EL (cell line): ENCODE measurements at places on chromosomes 12 and 14.
A peak's percentile ranks its signal among the peaks of the same experiment; 100 is the strongest.

- DNase-seq = no peak
These were observed 57.7 kb upstream of the DLK1 start for GRCh38 chr14:100669011-100669412.

GRCh38 chr12:120394483-120395367, 25.8 kb upstream of the MSI1 start:
- DNase-seq = no peak

DNA sequence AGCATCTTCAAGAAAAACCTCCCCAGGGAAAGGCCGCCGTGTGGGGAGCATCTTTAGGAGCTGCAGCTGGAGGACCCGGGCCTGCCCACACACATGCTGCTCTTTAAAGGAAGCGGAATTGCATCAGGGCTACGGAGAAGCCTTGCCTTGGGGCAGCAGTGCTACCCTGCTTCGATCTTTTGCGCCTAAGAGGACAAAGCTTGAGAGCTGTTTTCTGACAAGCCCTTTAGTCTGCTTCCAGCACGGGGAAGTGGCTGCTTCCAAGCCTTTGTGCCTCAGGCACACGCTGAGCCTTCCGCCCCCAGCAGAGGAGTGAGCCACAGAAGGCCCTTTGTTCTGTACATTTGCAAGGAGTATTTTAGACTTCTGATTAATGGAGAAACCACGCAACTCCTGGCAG, 31.5 kb downstream of the COA8 start:
- peak; percentile 80 for DNase-seq

- peak; percentile 29 for DNase-seq
These were observed 63.3 kb upstream of the HSPB8 start for GRCh38 chr12:119115296-119115905.

DNA sequence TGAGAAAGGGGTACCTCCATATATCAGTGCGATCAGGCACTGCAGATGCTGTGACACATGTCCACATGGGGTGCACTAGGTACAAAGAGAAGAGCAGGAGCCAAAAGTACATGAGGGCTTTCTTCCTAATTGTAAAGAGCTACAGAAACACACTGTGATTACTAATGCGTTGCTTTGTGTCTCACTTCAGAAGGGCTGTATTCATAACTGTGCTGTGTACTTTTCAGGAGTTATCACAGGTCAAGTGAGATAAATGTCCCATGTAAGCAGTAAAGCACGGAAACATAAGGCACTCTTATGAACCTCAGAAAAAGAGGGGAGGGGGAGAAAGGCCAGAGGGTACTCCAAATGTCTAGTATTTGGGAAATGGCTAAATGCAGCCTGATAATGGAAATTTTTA, 10.6 kb downstream of the SPRING1 start:
- DNase-seq = no peak

DNA sequence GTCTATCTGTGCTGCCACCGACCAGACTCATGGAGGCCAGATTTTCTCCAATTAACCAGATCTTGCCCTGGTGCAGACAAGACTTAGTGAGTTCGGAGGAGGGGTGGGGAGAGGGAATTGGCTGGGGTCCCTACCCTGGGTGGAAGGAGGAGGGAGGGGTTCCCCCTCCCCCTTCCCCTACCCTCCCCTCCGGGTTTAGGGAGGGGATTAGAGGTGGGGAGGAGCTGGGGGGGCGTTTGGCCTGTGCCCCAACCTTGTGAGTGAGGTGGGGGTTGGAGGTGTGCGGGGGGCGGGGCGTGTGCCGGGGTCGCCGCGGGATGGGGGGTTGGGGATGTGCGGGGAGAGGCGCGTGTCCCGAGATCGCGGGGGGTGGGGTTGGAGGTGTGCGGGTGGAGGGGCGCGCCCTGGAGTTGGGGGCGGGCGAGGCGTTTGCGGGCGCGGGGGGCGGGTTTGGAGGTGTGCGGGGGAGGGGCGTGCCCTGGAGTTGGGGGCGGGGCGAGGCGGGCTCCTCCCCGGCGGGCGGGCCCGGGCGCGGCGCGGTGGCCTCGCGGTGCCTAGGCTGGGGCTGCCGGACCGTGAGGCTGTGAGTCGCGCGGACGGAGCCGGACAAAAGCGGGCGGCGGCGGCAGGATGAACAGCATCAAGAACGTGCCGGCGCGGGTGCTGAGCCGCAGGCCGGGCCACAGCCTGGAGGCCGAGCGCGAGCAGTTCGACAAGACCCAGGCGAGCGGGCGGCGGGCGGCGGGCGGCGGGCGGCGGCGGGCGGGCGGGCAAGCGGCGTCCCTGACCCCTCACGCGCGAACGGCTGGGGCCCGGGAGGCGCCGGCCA, at the start of gene HIP1R:
HIP1R (plus strand) TSS at position 537 of the 829 bp plus-strand sequence; CDS start at position 631, 94 bp downstream.
- DNase-seq = peak; percentile 13

GRCh38 chr12:115598871-115599811, 678.4 kb downstream of the MED13L start:
- peak; percentile 2 for DNase-seq

- DNase-seq = peak; percentile 70
These were observed 9.0 kb downstream of the PITPNM2 start for GRCh38 chr12:123141615-123142517.

DNA sequence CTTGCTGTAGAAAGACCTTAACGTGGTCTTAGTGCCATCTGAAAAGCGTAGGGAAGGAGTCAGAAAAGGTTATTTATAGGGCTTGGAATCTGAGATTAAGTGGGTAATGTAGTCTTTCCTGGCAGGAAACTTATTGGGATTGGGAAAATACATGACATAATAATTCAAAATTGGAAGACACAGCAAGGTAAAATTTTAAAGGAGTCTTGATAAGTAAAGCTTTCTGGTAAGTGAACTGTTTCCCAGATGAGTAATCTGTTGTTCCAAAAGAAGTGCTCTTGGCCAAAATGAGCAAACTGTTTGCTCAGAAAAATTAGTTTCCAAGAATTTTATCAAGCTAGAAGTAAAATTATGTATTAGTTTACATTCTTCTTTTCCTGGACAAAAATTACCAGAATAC, 149.3 kb upstream of the TMTC2 start:
- no peak for DNase-seq

DNA sequence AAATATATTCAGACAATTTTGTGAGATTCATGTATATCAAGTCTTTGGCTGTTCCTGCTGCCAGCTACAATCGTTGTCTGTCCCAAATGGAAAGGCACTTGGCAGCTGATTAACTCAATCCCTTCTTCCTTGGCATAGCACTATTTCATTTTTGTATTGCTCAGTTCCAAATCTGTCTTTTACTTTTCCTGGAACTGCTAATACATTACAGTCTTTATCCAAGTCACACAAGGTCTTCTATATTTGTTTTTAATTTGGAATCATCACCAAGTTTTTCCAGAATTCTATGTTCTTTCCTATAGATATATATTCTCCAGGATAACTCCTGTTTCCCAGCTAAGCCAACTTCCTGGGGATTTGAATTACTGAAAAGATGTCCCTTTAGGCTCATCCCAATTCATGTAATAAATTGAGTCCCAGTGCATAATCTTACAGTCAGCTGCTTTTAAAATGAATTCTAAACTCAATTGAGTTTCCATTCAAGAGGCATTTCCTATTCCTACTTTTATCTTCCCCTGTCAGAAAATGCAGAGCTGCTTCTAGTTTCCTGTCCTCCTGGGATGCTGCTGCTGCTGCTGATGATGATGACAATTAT, 45.9 kb downstream of the DYRK2 start:
- no peak for DNase-seq

GRCh38 chr12:92403210-92404175, 257.8 kb upstream of the BTG1 start:
- no peak for DNase-seq

DNA sequence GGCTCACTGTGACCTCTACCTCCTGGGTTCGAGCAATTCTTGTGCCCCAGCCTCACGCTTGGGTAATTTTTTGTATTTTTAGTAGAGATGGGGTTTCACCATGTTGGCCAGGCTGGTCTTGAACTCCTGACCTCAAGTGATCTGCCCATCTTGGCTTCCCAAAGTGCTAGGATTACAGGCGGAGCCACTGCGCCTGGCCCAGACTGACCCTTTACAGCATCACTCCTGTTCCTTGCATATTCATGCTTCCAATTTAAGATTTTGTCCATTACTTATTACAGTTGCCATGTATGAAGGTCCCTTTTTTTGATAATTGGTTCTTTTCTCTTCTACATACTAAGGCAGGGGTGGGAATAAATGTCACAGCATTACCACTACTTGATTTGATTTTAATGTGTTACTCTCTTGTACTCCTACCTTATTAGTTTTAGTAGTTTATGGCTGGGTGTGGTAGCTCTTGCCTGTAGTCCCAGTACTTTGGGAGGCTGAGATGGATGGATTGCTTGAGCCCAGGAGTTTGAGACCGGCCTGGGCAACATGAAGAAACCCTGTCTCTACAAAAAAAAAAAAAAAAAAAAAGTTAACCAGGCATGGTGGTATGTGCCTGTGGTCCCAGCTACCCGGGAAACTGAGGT, 46.9 kb downstream of the ADIPOR2 start:
- no peak for DNase-seq

DNA sequence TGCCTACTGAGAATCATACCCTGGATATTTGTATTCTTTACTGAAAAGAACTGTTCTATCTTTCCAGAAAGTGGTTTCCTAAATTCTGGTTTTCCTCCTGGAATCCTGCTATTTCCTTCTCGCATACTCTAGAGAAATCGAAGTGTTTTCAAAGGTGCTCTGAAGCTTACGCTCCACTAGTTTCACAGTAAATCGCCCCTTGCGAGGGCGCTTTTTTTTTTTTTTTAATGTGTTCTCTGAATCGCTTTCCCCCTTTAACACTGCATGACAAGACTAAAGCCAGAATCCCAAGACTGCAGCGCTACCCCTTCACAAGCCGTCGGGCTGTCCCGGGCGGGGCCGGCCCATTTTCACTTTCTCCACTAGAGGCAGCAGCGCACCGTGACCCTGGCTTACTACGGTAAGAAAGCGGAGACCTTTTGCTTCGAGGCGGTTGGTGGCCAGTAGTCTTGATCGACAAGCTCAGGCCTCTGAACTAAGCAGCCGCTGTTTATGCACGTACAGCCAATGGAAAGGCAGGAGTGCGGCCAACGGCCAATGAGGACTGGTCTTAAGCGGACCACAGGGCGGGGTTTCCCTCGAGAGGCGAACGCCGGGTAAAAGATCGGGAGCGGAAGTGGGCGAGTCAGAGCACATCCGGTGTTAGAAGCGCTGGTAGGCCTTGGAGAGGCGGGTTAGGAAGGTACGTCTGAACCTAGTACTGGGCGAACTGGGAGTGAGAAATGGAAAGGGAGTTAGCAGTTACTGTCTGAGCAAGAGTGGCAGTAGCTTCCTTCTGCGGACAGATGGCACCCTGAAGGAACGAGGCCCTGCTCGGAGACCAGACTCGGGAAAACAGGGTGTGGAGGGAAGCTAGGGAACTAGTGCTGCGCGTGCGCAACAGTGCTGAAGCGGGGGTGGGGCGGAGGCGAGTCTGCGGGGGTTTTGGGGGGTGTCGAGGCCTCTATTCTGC, at the start of gene TMBIM6:
TMBIM6 (plus strand) TSS at position 628 of the 952 bp plus-strand sequence. CDS start 10,937 bp downstream, outside the sequence.
- peak; percentile 100 for DNase-seq

GRCh38 chr14:34228650-34228976, 233.4 kb downstream of the SPTSSA start:
- no peak for DNase-seq
